Lung (tissue), 17 donors: ENCODE measurements at places on chromosomes 4 and X. TPM values are rescaled to one million over a fixed set of nuclear protein-coding genes. Genes with fewer than 3 reads are reported as not detected.
A peak's percentile ranks its signal among the peaks of the same experiment; 100 is the strongest.

POF1B gene
- 0.47 TPM for polyA plus RNA-seq

DNA sequence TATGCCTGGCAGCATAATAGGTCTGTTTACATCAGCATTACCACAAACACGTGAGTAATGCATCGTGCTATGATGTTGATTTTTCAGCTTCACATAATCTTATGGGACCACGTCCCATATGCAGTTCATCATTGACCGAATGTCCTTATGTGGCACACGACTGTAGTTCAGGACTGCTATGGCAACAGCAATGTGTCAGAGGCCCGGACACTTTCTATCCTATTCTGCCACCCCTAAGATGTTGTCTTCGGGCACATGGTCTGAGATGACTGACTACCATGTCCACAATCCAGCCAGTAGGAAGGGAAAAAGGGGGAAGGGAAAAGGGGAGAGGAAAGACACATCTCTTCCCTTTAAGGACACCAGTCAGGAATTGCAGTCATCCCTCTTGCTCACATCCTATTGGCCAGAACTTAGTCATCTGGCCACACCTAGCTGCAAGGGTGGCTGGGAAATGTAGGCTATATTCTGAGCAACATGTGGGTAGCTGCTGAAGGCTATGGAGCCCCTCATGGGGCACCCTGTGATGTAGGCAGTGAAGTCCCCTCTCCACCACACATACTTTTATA lies 196.0 kb upstream of the RBPJ start:
- no peaks in the 10 kb centered on the region for H3K36me3 ChIP-seq
- no peak overlapping the region for H3K27ac ChIP-seq
- H3K27me3 ChIP-seq, result no peaks in the 10 kb centered on the region

DNA sequence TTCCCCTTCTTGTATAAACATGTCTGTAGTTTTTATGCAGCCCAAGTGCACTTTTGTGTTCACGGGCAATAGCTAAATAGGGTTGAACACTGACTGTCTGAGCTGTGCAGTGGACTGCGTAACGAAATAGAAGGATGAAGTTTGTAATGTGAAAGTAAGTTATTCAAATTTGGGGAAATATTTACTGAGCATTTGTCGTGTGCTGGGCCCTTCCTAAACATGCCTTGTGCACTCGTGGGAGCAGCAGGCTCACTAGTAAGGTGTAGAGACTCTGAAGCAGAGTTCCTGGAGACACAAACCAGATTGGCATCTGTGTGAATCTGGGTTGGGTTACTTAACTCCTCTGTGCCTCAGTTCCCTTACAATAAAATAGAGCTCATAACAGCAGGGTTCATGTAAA lies 51.7 kb upstream of the C1QTNF7 start:
- H3K4me3 ChIP-seq, result no peak overlapping the region
- no peak overlapping the region for H3K27ac ChIP-seq
- no peaks in the 10 kb centered on the region for H3K36me3 ChIP-seq

DNA sequence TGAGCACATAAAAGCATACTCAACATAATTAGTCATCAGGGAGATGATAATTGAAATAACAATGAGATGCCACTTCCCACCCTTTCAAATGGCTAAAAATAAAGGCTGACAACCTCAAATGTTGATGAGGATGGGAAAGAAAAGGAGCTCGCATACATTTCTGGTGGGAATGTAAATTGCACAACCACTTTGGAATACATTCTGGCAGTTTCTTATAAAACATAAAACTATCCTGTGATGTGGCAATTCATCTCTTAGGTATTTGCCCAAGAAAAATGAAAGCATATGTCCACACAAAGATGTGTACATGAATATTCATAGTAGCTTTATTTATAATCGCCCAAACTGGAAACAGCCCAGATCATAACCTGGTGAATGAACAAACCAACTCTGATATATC lies 687 bp upstream of the ZNF275 start:
- no peaks in the 10 kb centered on the region for H3K36me3 ChIP-seq
- H3K27ac ChIP-seq, result no peak overlapping the region
- no peak for DNase-seq
- no peak overlapping the region for H3K4me3 ChIP-seq
- no peaks in the 10 kb centered on the region for H3K4me1 ChIP-seq

UGT2B10 gene
- not detected for polyA plus RNA-seq

- H3K27ac ChIP-seq, result no peak overlapping the region
- no peak overlapping the region for H3K4me3 ChIP-seq
- DNase-seq, result peak; percentile 11
Measured at GRCh38 chr4:76426272-76426671, 5.3 kb upstream of the CCDC158 start.

PWWP3B gene
- 0.18 TPM for polyA plus RNA-seq

GRCh38 chrX:14476205-14476604 lies 53.1 kb upstream of the GLRA2 start:
- no peak overlapping the region for H3K27ac ChIP-seq
- peak; percentile 80 for DNase-seq

GRCh38 chr4:65665771-65666523 lies 4.3 kb downstream of the EPHA5 start:
- H3K4me3 ChIP-seq, result no peak overlapping the region
- peaks cover 3% of the 10 kb centered on the region for H3K4me1 ChIP-seq
- no peak overlapping the region for H3K27ac ChIP-seq
- H3K27me3 ChIP-seq, result peaks cover 51% of the 10 kb centered on the region
- no peaks in the 10 kb centered on the region for H3K36me3 ChIP-seq

- no peak for DNase-seq
- H3K4me3 ChIP-seq, result no peak overlapping the region
- no peaks in the 10 kb centered on the region for H3K27me3 ChIP-seq
- H3K27ac ChIP-seq, result no peak overlapping the region
Measured at GRCh38 chr4:126395664-126396063, 1080.9 kb downstream of the FAT4 start.

PLS3 gene
- 94.1 TPM for polyA plus RNA-seq

- H3K27ac ChIP-seq, result no peak overlapping the region
- no peaks in the 10 kb centered on the region for H3K36me3 ChIP-seq
- H3K4me3 ChIP-seq, result no peak overlapping the region
Measured at GRCh38 chr4:162683659-162684370, 482.9 kb downstream of the NAF1 start.

- no peak overlapping the region for H3K27ac ChIP-seq
- H3K36me3 ChIP-seq, result no peaks in the 10 kb centered on the region
- H3K4me3 ChIP-seq, result no peak overlapping the region
- H3K4me1 ChIP-seq, result peaks cover 5% of the 10 kb centered on the region
- no peaks in the 10 kb centered on the region for H3K27me3 ChIP-seq
Measured at GRCh38 chr4:155763551-155763950, 4.7 kb downstream of the GUCY1B1 start.

GRCh38 chr4:92101737-92102172 lies 202.0 kb upstream of the GRID2 start:
- no peaks in the 10 kb centered on the region for H3K36me3 ChIP-seq
- H3K4me3 ChIP-seq, result no peak overlapping the region

BTC gene
- 3.6 TPM for polyA plus RNA-seq

PASD1 gene
- not detected for polyA plus RNA-seq

DNA sequence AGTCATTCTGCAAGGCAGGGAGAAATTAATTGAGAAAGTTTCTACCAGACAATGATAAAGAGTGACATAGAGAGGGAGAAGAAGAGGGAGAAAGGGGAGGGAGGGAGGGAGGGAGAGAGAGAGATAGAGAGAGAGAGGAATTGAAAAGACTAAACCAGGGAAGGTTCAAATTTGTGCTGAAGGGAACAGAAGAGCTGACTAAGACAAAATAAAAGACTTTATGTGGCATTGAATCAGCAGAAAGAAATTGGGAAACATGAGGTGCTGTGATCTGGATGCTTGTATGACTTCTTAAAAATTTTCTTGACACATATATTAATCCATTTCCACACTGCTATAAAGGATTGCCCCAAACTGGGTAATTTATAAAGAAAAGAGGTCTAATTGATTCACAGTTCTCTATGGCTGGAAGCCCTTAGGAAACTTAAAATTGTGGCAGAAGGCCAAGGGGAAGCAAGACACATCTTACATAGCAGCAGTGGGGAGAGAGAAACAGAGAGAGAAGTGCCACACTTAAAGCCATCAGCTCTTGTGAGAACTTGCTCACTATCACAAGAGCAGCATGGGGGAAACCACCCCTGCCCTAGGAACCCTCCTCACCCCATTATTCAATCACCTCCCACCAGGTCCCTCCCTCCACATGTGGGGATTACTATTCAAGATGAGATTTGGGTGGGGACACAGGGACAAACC lies 13.5 kb upstream of the CXCL6 start:
- no peak overlapping the region for H3K4me3 ChIP-seq
- H3K4me1 ChIP-seq, result no peaks in the 10 kb centered on the region
- no peaks in the 10 kb centered on the region for H3K36me3 ChIP-seq

DNA sequence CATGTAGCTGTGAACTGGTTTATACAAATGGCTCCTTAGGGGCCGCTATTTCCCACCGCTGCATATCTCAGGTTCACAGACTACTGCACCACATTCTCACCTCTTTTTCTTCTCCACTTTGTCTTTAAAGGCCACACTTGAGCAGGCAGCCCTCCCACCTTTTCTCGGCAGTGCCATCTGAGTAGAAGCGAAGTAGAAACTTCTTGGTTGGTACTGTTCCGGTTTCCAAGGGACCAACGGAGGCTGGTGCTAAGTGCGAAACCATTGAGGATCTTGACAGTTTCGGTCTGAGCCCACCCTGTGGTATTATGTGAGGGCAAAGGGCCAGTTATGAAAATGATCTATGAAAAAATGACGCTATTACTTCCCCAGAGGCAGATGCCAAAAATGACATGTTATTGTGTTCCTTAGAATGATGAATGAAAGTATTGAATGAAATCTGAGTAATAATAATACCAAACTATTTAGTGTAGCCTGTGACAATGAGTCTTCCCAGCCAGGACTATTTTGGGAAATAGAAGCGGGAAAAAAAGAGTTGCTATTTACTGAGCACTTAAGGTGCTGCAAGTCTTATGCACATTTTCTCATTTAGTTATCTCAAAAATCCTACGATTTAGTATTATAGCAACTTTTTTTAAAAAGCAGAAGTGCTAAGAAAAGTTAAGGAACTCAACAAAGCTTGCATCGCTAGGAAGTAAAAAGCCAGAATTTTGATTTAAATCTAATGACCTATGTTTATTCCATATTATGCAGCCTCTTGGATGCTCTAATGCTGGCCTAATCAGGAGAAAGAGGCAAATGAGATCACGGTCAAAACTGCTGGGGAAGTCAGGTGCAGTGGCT lies 29.6 kb upstream of the CHRNA9 start:
- no peaks in the 10 kb centered on the region for H3K27me3 ChIP-seq
- no peaks in the 10 kb centered on the region for H3K4me1 ChIP-seq
- H3K4me3 ChIP-seq, result no peak overlapping the region
- H3K36me3 ChIP-seq, result no peaks in the 10 kb centered on the region
- DNase-seq, result no peak

GRCh38 chrX:24204331-24204730 lies 54.8 kb downstream of the ZFX start:
- no peak overlapping the region for H3K27ac ChIP-seq
- H3K4me3 ChIP-seq, result no peak overlapping the region
- H3K4me1 ChIP-seq, result no peaks in the 10 kb centered on the region
- peaks cover 3% of the 10 kb centered on the region for H3K36me3 ChIP-seq
- no peak for DNase-seq

GRCh38 chr4:144557404-144557803 lies 88.6 kb upstream of the HHIP start:
- no peak for DNase-seq
- no peaks in the 10 kb centered on the region for H3K27me3 ChIP-seq
- no peaks in the 10 kb centered on the region for H3K36me3 ChIP-seq
- no peak overlapping the region for H3K27ac ChIP-seq
- H3K4me3 ChIP-seq, result no peak overlapping the region

FGFBP1 gene
- 45.7 TPM for polyA plus RNA-seq

- no peak for DNase-seq
- no peaks in the 10 kb centered on the region for H3K36me3 ChIP-seq
- H3K27ac ChIP-seq, result no peak overlapping the region
- peaks cover 5% of the 10 kb centered on the region for H3K4me1 ChIP-seq
- no peak overlapping the region for H3K4me3 ChIP-seq
Measured at GRCh38 chrX:119042040-119042439, 30.8 kb upstream of the CT47C1 start.

GRCh38 chr4:92172203-92172602 lies 131.6 kb upstream of the GRID2 start:
- H3K4me1 ChIP-seq, result no peaks in the 10 kb centered on the region
- no peak overlapping the region for H3K27ac ChIP-seq
- no peak overlapping the region for H3K4me3 ChIP-seq
- no peaks in the 10 kb centered on the region for H3K27me3 ChIP-seq
- no peak for DNase-seq
- no peaks in the 10 kb centered on the region for H3K36me3 ChIP-seq

NXF3 gene
- polyA plus RNA-seq, result 1.6 TPM

RNF150 gene
- polyA plus RNA-seq, result 0.46 TPM

DNA sequence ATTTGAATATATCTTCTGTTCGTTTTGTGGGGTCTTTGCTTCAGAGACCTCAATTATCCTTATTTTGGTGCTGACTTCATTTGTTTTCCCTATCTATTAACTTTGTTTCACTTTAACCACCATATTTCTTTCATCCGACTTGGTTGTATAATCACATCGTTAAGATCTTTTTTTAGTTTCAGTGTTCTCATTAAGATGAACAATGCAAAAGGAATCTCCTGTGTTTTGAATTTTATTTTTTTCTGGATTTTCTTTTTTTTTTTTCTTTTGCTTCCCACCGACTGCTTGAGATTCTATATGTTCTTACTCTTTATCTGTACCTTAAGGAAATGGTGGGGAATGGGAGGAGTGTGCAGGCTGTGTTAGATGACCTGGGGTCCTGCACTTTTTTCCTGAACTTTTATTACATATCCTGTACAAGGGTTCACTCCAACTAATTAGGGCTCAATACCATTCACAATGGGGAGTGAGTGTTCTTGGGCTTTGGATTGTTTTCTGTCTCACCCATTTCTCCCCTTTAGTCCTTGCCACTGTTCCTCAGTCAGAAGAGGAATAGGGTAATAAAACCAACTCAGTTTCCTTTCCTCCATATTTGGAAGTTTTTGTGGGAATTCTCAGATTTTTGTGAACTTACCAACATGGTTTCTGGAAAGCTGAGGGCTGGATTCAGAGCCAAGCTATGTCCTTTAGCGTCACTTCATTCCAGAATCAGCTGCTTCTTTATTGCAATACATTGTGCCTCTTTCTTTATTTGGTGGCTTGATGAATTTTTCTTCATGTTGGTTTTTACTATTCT lies 43.2 kb upstream of the BMPR1B start:
- no peak overlapping the region for H3K4me3 ChIP-seq
- no peaks in the 10 kb centered on the region for H3K27me3 ChIP-seq
- H3K36me3 ChIP-seq, result no peaks in the 10 kb centered on the region
- no peak for DNase-seq

- no peak overlapping the region for H3K4me3 ChIP-seq
- no peaks in the 10 kb centered on the region for H3K27me3 ChIP-seq
- peaks cover 5% of the 10 kb centered on the region for H3K4me1 ChIP-seq
- no peaks in the 10 kb centered on the region for H3K36me3 ChIP-seq
Measured at GRCh38 chr4:39043058-39043860, 11.1 kb upstream of the TMEM156 start.
